ENCODE measurements at places on chromosomes 1 and 21.
A peak's percentile ranks its signal among the peaks of the same experiment; 100 is the strongest.

GRCh38 chr1:162336621-162337285 is 39.9 kb downstream of the SPATA46 start:
- no peak for DNase-seq

DNA sequence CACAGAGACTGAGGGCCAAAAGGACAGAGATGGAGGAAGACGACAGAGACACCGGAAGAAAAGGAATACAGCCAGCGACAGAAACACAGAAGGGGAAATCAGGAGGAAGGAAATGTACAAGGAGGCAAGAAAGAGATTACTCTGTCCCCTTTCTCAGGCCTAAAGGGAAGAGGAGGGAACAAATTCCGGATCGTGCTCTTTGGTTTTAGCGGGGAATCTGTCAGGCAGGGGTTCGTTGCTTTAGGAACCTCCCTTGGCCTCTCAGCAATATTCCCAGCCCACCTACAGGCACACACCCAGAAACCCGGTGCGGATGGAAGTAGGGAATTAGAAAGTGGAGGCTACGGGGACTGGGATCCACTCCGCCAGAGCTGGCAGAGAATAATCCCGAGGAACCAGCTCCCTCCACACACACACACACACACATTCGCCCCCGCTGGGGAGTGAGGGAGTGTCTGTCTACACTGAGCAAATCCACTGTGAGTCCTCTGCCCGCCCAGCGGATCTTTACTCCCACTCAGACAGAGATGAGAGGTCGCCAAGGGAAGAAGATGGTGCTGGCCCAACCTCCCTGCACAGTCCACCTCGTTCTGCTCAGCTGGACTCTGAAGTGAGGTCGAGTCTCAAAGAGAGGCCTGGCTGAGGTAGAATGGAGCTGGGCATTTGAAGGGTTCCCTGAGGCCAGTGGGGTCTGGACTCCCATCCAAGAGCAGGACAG is 5.7 kb downstream of the TAL1 start:
- DNase-seq = no peak

DNA sequence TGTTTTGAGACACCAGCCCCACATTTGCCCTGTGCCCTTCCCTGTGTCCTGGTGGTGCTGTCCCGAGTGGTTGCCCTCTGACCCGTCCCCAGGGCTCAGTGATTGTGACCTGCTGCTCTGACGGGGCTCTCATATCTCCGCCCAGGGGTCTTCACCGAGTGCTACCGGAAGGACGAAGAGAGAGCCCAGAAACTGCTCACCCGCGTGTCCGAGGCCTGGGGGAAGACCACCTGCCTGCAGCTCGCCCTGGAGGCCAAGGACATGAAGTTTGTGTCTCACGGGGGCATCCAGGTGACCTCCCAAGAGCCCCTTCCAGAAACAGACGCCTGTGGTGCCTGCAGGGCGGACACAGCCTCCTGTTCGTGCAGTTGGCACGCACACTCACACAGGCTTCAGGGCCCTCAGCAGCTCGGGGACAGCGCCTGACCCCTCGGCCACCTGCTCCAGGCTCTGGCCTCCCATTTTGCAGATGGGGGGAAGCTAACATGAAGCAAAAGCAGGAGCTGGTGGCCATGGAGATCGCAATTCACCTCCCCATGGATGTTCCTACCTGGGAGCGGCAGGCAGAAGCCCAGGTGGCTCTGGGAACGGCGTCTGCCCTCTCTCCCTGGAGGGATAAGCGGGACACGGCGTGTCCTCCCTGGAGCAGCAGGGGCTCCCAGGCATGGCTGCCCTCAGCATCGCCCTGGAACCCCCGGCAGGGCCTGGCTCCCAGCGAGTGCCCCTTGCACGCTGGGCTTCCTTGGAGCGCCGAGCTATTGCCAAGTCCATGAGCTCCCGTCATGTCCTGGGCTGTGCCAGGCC is 45.9 kb downstream of the TRPM2 start:
- no peak for DNase-seq

DNA sequence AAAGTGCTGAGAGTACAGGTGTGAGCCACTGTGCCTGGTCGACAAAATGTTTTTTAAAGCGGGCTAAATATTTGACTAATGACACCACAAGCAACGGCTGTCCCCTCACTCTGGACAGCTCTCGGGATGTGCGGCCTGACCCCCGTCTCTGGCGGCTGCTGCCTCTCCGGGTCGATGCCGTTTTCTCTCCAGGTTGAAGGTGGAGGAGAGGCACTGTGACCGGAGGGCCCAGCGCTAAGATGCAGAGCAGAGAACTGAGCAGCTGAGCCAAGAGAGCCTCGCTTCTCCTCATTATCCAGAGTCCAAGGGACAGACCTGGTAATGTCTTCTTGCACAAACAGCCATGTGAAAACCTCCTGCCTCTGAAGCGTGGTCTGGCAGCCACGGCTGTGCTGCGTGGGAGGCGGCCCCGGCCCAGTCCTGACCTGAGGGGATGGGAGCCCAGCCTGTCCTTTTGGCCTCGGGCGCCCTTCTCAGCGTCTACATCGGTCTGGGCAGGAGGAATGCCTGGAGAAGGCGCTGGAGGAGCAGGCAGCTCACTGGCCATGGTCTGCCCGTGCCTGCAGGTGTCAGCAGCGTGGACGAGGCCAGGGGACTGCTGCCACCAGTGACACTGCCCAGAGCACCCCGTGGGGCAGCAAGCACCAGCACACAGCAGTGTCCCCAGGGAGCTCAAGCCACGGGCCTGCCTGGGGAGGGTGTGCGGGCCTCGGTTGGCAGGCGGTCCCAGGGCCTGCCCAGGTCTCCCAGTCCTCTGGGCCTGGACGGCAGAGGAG is 10.3 kb downstream of the MORN1 start:
- no peak for DNase-seq

- DNase-seq = no peak
Observed at GRCh38 chr1:17023102-17023501, 11.4 kb upstream of the ATP13A2 start.

DNA sequence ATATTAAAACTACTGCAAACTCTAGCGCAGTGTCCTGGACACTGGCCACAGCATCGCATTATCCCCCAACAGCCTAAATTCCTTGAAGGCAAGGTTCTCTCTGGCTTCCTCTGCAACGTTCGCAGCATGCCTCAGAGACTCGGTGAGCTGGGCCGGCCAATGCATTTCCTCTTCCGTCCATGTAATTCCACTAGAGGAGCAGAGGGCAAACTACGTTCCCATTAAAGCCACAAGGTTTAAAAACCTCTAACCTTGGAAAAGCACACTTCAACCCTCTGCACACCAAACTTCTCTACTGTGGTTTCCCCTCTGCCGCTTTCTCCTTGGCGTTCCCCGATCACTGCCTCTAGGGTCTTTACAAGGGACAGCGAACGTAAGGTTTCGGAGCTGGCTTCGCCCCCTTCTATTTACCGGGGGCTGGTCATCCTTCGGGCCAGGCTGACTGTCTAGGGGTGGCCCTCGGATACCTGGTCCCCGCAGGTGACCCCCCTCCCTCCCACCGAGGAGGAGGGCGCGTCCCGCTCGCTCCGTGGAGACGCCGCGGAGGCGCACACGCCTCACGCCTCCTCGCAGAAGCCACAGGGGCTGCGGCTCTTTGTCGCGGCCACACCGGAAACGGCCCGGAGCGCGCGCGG is 456 bp upstream of the SMYD2 start:
- DNase-seq = peak; percentile 55

DNA sequence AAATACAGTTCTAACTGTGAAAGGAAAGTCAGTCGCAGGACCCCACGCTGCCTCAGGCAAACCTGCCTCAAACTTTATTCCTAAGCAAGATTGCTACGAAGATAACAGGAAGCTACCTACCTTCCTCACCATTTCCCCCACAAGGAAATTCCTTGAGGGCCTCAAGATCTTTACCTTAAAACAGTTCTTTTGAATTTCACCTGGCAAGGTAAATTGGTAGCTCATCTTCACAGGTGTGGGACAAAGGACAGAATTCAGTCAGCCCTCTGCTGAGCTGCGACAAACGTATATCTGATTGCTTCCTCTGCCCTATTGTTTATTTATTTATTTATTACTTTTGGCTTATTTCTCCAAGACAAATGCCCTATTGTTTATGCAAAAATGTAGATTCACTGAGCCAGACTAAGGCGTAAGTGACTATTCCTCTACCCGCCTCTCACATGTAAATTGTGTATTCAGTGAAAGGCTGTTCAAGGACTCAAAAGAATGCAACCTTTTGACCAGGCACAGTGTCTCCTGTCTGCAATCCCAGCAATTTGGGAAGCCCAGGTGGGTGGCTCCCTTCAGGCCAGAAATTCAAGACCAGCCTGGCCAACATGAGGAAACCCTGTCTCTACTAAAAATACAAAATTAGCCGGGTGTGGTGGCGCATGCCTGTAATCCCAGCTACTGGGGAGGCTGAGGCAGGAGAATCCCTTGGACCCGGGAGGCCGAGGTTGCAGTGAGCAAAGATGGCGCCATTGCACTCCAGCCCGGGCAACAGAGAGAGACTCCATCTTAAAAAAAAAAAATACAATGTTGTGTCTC is 17.3 kb upstream of the PKNOX1 start:
- no peak for DNase-seq

GRCh38 chr1:181583598-181583997 is 100.3 kb downstream of the CACNA1E start:
- DNase-seq = no peak

DNA sequence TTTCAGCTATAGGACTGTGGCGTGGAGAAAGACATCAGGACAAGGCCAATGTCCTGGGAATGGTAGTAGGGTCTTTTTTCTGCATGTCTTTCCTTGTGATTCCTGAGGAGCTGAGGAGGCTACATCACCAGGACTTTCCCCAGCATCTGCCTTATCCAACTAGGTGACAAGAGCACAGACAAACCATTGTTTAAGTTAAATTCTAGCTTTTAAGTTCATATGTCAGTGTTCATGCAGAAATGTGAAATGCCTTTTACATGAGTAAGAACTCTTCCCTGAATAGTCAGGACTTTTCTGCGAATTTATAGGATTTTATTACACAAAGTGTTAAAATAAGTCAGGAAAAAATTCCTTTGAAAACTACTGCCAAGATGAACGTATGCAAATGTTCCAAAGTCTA is 154.2 kb downstream of the PTGER3 start:
- DNase-seq = no peak

GRCh38 chr1:110003747-110004428 is 19.3 kb downstream of the AHCYL1 start:
- DNase-seq = peak; percentile 88

- DNase-seq = peak; percentile 79
Observed at GRCh38 chr1:5901150-5901549, 91.1 kb downstream of the NPHP4 start.

DNA sequence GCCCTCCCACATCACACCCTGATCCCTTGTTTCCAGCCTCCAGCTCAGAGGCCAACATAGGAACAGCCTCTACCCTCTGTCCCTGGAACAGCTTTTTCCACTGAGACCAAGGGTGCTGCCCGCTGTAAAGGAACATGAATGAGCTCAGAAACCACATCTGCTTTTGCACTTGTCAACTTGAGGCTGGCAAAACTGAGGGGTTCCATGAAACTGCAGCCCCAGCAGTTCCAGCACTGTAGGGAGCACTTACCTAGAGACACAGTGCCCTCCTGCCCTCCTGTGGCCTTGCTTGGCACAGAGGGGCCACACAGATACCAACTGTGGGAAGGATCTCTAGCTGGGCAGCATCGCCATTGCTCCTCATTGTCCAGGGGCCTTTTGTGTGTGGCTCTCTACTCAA is 51.7 kb downstream of the ITPKB start:
- no peak for DNase-seq

DNA sequence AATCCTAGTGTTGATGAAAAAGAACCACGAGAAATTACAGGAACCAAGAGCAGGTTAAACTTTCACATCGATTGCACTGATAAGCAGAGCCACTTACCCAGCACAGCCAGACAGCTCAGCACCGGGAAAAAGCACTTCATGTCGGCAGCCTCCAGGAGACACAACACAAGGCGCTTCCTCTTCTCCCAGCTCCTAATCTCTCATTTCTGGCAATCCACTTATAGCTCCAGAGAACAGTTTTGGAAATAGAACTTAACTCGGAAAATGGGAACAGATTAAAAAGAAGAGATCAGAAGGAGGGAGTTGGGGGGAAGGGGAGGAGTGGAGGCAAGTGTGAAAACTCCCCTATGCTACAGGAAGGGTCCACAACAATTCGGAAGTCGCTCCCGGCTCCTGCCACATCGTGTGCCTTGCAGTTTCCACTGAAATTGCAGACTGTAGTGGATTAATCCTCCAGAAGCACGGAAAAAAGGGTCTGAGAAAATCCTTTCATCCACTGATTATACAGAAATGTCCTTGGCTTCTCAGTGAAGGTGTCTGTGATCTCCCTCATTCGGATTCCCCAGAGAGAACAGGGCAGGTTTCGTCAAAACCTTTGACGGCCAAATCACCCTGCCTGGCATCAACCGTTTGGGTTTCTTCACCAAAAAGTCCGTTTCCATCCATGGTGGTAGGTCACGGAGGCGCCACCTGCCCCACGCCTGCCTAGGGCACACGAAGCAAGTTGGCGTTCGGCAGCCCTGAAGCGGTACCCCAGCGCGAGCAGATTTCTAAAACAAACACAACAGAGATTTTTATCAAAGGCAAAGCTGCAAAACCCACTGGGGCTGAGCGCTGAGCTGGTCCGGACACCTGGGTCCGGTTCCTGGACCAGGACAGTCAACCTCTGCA is 1.1 kb downstream of the IGSF3 start:
- no peak for DNase-seq

GRCh38 chr1:177163844-177164379 is 600 bp downstream of the ASTN1 start:
- DNase-seq = no peak

DNA sequence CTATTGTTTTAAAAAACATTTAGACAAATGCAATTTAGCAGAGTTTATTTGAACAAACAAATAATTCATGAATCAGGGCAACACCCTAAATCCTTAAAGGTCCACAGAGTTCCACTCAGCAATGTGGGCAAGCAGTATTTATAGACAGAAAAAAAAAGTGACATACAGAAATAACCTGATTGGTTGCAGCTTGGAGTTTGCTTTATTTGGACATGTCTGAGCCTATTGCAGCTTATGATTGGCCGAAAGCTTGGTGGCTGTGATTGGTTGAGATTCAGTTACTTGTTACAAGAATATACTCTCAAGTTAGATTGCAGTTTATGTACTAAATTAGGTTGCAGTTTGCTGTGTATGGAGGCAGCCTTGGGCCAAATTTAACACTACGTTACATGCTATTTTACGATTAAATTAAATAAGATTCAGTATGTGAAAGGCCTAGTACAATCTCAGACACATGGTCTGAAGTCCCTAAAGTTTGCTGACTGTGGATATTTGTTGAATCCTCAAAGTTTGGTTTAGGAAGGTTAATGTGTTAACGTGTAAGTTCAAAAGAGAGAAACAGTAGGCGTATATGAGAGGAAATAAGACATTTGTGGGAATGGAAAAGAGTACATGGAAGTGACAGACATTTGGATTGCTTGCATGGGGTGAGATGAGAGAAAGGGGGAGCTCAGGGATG is 6.9 kb upstream of the CAMSAP2 start:
- no peak for DNase-seq

DNA sequence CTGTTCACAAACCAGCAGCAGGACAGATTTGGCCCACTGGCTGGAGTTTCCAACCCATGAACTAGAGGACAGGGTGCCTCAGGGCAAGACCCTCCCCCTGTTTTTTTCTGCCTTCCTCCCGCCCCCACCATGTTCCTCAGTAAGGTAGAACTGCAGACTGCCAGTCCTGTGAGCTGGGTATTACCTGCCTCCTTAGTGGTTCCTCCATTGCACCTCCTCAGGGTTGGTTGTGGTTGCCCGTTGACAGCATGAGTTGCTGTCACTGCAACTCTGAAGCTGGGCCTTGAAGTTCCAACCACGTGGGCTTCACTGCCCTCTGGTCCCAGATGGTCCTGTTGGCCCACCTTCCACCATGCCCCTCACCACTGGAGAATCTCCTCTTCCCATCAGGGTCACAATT is 28.8 kb downstream of the TENT5C start:
- no peak for DNase-seq

- no peak for DNase-seq
Observed at GRCh38 chr1:20008391-20008841, 29.0 kb upstream of the PLA2G2A start.

- no peak for DNase-seq
Observed at GRCh38 chr1:29519108-29519787, 282.9 kb downstream of the PTPRU start.

Data from GM03348 (cell line).